ENCODE measurements at places on chromosomes 1 and 21.

DNA sequence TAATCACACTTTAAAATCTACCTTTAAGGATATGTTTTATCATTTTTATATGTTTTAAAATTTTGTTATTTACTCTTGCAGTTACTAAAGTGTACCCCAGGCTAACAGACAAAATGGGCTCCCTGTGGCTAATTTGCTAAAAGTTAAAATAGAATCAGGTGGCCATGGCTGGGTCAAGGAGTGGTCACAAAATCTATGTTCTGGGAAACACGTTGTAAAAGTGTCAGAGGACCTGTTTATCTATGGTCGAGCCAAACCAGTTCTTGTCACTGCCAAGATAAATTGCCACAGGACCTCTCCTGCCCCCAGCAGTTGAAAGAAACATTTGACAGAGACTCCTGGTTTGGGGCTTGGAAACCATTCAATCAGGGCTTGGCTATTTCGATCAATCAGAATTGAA is 21.2 kb upstream of the TTLL7 start:
- no peak for DNase-seq

DNA sequence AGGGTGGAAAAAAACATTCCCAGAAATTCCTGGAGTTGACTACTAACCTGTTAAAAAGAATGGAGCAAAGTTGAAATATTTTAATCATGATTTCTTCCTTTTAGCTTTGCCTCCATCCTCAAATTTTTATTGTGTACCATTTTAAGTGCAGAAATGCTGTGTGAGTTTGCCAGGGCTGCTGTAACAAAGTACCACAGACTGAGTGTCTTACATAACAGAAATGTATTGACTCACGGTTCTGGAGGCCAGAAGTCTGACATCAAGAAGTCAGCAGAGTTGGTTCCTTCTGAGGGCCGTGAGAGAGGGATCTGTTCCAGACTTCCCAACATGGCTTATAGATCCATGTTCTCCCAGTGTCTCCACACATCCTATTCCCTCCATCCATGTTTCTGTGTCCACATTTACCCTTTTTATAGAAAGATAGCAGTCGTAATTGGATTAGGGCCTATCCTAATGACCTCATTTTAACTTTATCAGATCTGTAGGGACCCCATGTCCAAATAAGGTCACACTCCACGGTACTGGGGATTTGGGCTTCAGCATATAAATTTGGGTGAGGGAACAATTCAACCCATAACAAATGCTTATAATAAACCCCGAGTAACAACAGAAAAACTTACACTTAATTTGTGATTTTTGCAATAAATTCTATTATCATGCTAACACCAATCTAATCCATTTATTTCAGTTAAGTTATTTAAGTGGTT is 12.7 kb downstream of the SNX7 start:
- DNase-seq: peak; percentile 26

- DNase-seq: no peak
These were observed 36.0 kb downstream of the GPR3 start for GRCh38 chr1:27428316-27429028.

GRCh38 chr1:40948741-40949443 is 30.6 kb upstream of the CTPS1 start:
- DNase-seq: peak; percentile 66

GRCh38 chr1:183131166-183131565 is 54.9 kb upstream of the LAMC2 start:
- no peak for DNase-seq

DNA sequence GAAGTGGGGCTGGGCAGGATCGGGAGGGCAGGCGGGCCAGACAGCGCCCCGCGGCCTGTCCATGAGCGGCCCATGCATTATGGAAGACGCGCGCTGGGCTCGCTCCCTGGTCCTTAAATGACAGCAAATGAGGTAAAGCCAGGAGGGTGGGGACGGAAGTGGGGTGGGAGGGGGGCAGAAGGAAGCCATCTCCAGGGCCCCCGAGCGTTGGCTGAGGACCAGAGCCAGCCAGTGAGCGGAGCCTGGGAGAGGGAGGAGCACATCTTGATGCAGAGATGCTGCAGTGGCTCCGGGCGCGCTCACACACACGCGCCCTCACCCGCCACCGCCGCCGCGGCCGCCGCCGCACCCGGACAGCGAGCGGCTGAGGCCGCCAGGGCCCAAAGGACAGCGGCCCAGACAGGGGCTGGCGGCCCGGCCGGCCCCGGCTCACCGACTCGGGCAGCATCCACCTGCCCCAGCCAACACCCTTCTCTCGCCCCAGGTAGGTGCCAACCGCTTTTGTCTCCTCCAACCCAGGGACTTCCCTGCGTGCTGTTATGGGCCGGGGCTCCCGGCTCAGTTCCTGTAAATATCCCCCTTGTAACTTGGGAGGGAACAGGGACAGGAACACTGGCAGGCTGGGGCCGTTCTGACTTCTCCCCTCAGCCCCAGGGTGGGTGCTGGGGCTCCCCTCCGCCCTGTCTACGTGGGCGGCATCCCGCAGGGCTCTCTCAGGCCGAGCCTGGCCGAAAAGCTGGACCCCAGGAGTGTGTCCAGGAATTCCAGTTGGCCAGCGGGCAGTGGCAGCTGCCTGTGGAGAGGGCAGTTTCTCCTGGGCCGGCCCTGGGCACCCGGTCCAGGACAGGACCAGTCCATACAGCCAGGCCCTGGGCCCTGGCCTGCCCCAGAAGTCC is at the start of gene CNTN2:
TSS of gene CNTN2 (plus strand) at position 302 of the 896 bp plus-strand sequence. CDS start 9,974 bp downstream, outside the sequence.
- no peak for DNase-seq

- DNase-seq: no peak
These were observed 11.8 kb upstream of the OTUD7B start for GRCh38 chr1:150022357-150022756.

- DNase-seq: no peak
These were observed 193.3 kb downstream of the AJAP1 start for GRCh38 chr1:4847711-4848110.

GRCh38 chr1:201726700-201727099 is 102.3 kb upstream of the IPO9 start:
- DNase-seq: no peak

DNA sequence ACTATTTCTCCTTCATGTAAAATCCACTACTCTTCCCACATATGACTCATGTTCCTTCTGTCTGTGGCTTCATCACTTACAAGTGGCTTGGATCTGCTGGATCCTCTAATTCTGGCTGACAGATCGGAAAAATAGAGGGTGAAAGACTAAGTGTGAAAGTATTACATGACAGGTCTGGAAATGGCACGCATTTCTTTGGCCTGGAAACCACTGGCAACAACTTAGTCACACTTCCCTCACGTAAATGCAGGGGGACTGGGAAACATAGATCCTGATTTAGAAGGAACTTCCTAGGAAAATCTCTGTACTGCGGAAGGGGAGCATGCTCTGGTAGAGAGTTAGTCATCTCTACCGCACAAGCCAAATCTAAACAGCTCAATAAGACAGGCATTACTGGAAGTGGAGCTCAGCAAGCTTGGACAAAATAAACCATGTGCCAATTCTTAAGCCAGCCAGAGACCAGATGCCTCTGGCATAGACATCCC is 305.4 kb upstream of the PTBP2 start:
- peak; percentile 100 for DNase-seq

- DNase-seq: no peak
These were observed 171.4 kb downstream of the PDE4B start for GRCh38 chr1:65964123-65964522.

- DNase-seq: no peak
These were observed 13.4 kb downstream of the TMEM63A start for GRCh38 chr1:225868631-225869330.

DNA sequence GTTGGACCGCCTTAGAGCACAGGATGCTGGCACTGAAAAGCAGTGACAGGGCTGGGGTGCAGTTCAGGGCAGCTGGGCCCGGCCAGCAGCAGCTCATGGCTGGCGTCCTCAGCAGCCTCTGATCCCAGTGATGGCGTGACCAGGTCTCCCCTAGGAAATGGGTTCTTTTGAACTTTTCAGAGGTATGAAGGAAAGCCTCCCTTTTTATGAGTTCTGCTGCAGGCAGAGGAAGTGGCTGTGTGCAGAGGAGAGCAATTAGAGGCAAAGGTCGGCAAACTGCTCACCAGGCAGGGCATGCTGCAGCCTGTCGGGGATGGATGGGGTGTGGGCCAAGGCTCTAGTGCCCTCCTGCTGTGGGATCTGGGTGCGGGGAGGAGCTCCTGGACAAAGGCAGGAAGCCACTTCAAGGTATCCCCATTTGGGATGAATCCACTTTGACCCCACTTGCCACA is 45.6 kb upstream of the RAB4A start:
- no peak for DNase-seq

GRCh38 chr1:42944246-42944928 is 14.3 kb downstream of the SLC2A1 start:
- DNase-seq: no peak

- no peak for DNase-seq
These were observed 743.1 kb upstream of the B3GALT2 start for GRCh38 chr1:193929374-193930033.

- DNase-seq: no peak
These were observed 66.4 kb upstream of the PDE9A start for GRCh38 chr21:42587036-42587435.

DNA sequence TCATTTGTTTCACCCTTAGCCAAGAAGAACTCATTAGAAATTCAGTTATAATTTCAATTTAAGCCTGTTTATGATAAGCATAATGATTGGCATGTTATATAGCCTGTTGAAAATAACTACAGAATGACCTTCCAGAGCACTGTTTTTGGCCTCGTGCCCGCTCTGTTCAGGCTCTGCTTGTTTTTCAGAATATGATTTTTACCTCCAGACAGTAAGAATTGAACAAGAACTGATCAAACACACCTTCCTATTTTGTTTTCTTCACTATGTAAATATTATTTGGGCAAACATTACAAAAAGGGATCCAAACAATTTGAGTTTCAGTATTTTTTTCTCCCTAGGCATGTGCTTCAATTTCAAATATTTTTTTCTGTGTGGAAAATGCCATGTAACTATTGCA is 48.1 kb upstream of the ANGPTL1 start:
- DNase-seq: no peak

DNA sequence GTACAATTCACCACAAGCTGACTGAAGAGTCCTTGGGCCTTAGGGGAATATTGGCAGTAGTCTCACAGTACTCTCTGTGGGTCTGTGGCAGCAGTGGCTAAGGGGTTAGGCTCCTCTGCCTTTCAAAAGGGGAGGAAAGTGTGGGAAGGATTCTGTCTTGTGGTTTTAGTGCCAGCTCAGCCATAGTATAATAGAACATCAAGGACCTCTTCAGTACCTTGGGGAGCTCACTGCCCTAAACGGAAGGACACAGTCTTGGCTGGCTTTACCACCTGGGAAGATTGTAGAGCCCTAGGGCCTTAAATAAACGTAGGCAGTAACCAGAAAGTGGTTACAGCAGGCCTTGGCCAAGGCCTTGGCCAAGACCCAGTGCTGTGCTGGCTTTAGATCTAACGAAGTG is 265.7 kb downstream of the COL11A1 start:
- DNase-seq: no peak

- DNase-seq: no peak
These were observed 65.7 kb upstream of the ECE1 start for GRCh38 chr1:21355956-21356355.

DNA sequence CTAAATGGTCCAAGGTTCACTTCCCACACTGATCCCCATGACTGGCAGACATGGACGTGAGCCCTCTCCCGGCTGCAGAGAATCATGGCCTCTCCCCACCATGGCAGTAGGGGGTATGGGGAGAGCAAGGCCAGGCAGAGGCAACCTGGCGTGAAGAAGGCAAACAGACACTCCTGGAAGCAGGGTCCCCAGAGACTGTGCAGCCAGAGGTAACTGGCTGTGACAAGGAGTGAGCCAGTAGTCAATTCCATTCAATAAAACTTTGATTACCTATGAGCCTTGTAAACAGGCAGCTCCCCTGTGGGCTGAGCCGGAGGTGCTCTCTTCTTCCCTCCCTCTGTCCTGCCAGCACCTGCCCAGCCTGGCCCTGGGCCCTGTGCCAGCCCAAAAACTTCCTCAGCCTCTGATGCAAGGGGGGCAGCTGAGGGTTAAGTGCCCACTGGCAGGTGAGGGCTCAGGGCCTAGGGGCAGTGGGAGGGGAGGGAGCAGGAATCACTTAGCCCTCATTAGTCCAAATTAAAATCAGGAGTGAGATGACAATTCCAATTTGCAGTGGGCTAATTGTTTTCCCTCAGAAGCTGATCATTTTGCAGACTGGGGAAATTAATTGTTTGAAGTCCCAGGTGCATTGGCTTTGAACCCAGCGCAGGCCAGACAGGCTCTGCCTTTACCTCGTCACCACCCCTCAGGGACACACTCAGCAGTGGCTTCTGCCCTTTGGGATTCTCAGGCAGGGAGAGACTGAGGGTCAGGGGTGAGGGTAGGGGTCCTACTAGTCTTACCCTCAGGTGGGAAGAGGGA is 35.6 kb downstream of the LRRN2 start:
- DNase-seq: no peak

- no peak for DNase-seq
These were observed 79.9 kb downstream of the LAMC1 start for GRCh38 chr1:183103147-183103546.

DNA sequence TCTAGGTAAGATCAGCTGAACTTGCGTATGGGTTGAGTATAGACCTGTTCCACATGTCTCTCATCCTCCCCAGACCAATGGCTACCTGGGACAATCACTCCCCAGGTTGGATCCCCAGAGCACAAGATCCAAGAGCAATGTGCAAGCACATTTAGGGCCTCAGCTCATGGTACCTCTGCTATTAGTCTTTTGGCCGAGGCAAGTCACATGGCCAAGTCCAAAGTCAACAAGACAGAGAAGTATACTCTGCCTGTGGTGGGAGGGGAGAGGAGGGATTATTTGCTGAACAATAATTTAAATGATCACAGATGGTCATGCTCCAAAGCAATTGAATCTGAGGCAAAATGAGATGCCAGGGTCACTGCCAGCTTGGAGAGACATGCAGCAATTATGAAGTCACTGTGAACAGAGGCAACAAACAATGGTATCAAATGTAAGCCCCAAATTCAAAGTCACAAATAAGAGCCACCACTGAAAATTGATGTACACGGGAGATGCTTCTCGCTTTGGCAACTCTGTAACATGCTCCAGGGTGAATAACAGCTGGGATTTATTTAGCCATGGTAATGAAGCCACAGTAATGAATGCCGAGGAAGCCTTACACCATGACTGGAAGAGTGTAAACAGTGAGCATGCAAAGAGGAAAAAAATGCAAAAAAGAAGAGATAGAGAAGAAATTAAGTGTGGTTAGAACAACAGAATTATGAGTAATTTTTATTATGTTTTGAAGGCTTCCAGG is 149.1 kb downstream of the ZNF281 start:
- peak; percentile 67 for DNase-seq

DNA sequence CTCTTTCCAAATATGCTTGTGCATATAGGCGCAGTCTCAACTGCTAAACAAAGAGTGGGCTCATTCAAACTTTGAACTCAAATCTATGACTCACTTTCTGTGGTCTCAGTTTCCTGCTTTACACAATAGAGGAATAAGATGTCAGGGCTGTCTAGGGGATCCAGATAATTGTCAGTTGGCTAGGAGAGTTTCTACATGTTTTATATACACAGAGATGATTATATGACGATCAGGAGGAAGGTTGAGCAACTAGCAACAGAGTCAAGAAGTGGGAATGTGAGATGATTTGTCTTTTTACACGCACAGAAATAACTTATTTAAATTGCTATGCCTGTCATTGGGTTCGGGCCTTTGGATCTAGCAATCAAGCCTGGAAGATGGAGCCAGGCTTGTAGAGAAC is 299.4 kb upstream of the LYPLAL1 start:
- DNase-seq: peak; percentile 88

GRCh38 chr1:111937147-111937725 is 52.2 kb downstream of the KCND3 start:
- DNase-seq: no peak

Measured in fibroblast of skin of right biceps (primary cell).